ENCODE measurements at places on chromosomes 4 and X.

DNA sequence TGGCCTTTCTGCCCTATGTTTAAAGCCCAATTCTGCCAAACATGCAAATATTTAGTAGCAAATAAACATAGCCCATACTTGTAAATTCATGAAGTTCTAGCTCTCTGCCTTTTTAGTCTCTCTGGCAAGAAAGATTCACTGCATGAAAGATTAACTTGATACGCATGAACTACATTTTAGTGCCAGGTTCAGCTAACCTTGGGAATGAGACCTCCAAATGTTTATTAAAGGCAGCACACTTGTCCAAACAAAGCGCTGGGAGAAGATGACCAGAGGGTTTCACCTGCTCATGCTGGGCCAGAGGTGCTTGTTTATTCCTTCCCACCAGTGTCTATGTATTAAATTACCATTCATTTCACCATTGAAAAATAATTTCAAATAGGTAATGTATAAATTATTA, 44.5 kb upstream of the IL1RAPL1 start:
- DNase-seq = no peak

DNA sequence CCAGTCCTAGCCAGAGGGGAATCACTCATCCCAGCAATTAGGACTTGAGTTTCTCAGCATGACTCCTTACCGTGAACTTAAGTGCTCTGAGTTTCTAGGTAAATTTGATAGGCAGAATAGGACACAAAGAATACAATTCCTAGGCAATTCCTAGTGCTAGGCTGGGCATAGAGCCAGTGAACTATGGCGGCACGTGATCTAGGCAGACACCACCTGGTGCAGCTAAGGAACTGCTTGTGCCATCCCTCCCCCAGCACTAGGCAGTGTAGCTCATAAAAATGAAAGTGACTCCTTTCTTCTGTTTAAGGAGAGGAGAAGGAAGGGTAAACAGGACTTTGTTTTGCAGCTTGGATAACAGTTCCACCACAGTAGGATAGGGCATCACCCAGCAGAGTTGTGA, 736.3 kb upstream of the PCDH7 start:
- no peak for DNase-seq

DNA sequence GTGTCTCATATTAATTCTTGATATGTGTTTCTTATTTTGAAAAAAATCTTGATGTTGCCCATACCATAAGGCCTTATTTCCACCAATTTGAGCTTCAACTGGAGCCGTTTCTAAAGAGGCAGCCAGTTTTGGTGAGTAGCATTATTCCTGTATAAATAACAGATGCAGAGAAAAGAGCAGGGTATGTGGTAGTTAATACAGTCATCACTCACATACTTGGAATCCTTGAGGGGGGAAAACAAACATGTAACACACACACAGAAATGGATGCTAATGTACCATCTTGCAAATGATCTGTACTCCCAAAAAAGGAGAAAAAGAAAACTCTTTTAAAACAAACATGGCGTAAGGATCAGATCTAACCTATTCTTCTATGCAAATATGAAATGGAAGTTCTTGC, 389.7 kb downstream of the GPM6A start:
- no peak for DNase-seq

DNA sequence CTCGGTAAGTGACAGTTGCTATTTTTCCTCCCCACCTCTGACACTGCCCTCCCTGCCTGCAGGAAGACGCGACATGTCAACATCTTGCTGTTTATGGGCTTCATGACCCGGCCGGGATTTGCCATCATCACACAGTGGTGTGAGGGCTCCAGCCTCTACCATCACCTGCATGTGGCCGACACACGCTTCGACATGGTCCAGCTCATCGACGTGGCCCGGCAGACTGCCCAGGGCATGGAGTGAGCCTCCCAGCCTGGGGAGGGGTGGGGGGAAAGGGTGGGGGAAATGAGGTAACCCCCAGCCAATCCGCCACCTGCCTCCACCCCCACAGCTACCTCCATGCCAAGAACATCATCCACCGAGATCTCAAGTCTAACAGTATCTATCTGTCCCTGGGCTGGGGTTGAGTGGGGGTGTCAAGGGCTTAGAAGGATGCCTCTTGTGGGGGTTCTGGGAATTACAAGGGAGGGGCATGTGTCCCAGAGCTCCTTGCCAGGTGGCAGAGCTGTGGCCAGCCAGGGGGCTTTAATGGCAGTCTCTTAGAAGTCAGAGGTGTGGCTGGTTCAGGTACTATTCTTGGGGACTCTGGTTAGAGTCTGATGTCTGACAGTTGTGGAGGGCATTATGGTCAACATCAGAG, 7.8 kb downstream of the ARAF start:
- DNase-seq = no peak

- DNase-seq = no peak
Observed at GRCh38 chr4:159284113-159284512, 181.2 kb downstream of the RAPGEF2 start.

- DNase-seq = no peak
Observed at GRCh38 chr4:173651651-173652282, 121.7 kb upstream of the HAND2 start.

DNA sequence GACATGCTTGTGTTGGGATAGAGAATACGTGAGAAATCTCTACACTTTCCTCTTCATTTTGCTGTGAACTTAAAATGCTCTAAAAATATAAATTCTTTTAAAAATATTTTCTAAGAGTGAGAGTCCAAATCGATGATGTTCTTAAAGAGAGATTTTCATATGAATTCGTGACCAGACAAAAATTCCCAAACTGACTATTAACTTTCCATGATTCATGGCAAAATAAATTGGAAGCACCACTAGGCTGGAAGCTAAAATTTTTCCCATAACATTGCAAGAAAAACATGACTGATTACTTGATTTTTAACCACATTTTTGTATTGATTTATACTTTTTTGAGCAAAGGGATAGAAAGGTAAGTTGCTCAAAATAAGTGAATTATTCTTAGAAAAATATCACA, 201.1 kb downstream of the ANTXR2 start:
- DNase-seq = no peak

DNA sequence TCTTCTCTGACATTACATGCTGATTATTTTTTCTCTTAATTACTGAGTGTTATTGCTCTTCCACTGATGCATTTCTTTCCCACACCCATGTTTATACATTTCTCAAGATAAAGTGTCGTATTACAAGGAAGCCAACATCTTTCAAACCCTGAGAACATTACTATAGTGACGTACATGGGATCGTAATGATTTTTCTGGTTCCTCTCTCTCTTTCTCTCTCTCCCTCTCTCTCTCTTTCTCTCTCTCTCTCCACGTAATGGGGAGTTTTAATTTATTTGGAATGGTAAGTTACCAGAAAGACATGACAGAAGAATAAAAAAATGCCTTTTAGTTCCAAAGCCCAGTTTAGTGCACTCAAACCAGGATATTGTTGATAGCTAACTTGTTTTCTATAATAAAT, 40.4 kb upstream of the MAPK10 start:
- no peak for DNase-seq
